Coronary artery (tissue), 2 donors: ENCODE measurements at places on chromosomes 5 and 9.

GRCh38 chr5:1001406-1002270 is 7.0 kb upstream of the NKD2 start:
- no peak for DNase-seq

- DNase-seq = no peak
These were observed 137.9 kb upstream of the GRHPR start for GRCh38 chr9:37284636-37285035.

DNA sequence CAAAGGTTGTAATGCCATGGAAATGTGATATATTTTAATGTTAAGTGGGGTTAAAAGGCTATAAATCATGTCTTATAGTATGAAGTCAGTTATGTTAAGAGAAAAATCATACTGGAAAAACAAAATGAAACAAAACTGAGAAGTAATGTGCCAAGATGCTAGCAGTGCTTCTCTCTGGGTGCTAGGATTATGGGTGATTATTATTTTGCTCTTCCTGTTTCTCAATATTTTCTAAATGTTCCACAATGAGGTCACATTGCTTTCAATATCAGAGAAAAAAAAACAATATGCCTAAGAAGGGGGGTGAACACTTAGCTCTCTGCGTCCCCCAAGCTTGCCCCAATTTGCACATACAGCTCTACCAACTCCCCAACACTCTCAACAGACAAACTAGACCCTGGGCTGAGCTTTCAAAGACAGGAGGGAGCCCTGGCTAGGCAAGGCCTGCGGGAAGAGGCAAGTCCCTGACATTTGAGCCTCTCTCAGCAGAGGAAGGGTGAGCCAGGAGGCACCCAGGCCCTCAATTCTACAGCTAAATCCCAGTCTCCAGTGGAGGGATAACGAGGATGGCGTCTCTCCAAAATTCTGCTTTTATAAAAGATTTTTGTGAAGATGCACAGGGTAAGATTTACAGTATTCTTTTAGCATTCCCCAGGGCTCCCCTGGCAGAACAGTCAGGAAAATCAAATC is 24.4 kb downstream of the WHRN start:
- no peak for DNase-seq

GRCh38 chr5:38138574-38138973 is 119.8 kb upstream of the EGFLAM start:
- no peak for DNase-seq

DNA sequence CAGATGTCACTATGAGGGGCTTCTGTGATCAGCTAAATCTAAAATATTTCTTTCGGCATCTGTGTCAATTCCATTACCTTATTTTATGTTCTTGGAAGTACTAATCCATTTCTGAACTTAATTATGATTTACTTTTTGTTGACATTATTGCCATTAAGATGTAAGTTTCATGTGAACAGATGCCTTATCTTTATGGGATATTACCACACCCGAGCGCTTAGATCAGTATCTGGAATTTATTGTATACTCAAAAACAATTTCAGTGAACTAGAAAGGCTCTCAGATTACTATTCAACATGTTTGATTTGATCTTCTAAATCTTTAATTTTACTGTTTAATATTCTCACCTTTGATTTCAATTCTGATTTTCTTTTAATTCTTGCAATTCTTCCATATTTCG is 567.7 kb upstream of the TLE4 start:
- no peak for DNase-seq

GRCh38 chr5:17018871-17019270 is 82.8 kb upstream of the MYO10 start:
- DNase-seq = no peak

- DNase-seq = no peak
These were observed 473.6 kb downstream of the KCTD16 start for GRCh38 chr5:144644317-144644716.

GRCh38 chr5:76524868-76525267 is 98.3 kb downstream of the F2RL2 start:
- DNase-seq = no peak

DNA sequence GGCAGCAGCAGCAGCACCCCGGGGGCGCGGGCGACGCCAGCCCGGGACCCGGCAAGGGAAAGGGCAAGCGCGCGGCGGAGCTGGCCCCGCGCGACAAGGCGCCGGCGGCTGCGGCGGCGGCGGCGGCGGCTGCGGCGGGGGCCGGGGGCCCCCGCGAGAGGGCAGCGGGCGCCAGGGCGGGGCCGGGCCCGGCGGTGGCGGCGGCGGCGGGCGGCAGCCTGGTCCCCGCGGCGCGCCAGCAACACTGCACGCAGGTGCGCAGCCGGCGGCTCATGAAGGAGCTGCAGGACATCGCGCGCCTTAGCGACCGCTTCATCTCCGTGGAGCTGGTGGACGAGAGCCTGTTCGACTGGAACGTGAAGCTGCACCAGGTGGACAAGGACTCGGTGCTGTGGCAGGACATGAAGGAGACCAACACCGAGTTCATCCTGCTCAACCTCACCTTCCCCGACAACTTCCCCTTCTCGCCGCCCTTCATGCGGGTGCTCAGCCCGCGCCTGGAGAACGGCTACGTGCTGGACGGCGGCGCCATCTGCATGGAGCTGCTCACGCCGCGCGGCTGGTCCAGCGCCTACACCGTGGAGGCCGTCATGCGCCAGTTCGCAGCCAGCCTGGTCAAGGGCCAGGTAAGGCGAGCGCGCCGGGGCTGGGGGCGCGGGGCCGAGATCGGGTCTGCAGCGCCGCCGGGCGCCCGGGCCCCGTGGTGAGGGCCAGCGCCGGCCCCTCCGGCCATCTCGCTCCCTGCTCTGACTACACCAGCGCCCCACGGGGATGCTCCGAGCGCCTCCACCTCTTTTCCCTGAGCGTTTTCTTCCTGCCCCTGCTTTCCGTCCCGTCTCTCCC is at the start of gene UBE2QL1:
Gene UBE2QL1, plus strand, starts transcription at position 238 of the 843 bp plus-strand sequence. Its CDS starts 35 bp downstream, at position 273.
- peak; percentile 57 for DNase-seq

DNA sequence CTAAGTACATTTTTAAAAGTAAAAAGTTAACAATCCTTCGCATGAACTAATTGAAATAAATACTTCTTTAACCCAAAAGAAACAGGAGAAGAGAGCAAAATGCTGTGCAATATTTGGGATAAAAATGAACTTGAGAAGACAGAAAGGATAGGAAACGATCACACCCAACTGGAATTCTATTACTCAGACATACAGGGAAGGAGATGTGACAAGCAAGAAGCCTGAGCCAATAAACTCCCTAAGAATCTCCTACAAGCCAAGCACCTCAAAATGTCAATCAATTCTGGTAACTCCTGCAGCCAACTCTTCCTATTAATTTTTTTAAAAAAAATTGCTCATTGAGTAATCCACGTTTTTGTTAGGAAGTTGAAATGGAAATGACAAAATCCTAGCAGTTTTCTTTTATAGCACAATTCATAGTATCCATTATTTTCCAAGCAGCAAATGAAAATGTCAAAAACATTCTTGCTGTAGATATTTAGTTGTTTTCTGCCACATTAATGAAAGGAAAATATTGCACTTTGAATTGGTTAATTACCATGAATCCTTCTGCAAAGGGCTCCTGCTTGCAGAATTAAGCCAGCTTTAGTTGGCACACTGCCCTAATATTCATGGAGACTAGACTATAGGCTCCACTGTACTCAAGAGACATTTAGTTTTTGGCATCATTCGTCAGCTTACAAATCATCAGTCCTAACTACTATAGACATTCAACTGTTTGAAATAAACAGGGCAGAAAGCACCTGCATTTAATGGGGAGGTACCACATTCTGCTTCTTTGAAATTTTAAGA is 89.0 kb downstream of the RFX3 start:
- DNase-seq = no peak

- no peak for DNase-seq
These were observed 23.2 kb upstream of the RARS1 start for GRCh38 chr5:168463081-168463480.

DNA sequence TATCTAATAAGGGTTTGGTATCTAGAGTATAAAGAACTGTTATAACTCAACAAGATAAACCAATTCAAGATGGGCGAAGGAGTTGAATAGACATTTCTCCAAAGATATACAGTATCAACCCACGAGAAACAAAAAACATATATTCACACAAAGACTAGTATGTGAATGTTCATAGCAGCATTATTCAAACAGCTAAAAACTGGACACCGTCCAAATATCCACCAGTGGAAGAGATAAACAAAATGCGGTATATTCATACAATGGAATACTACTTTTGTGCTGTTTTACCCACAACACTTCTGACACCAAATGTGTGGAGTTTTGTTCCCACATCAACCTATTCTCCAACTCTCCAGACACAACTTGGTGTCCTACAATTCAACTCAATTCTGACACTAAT is 33.1 kb downstream of the EGR1 start:
- DNase-seq = no peak

- DNase-seq = no peak
These were observed 5.9 kb downstream of the TEX10 start for GRCh38 chr9:100346836-100347235.

DNA sequence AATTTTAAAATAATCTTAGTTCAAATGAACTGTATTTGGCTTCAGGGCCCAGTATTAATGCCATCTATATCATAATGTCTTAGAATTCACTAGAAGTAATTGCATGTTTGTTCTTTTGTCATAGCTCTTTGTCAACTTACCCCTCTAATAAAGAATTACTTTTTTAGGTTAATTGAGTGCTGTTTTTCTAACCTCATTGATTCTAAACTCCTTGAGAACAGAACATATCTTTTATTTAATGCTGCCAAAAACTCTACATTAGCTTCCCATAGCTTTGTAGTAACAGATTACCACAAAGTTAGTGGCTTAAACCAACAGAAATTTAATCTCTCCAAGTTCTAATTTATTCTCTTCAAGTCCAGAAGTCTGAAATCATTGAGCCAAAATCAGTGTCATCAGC is 242.4 kb downstream of the LURAP1L start:
- DNase-seq = no peak

DNA sequence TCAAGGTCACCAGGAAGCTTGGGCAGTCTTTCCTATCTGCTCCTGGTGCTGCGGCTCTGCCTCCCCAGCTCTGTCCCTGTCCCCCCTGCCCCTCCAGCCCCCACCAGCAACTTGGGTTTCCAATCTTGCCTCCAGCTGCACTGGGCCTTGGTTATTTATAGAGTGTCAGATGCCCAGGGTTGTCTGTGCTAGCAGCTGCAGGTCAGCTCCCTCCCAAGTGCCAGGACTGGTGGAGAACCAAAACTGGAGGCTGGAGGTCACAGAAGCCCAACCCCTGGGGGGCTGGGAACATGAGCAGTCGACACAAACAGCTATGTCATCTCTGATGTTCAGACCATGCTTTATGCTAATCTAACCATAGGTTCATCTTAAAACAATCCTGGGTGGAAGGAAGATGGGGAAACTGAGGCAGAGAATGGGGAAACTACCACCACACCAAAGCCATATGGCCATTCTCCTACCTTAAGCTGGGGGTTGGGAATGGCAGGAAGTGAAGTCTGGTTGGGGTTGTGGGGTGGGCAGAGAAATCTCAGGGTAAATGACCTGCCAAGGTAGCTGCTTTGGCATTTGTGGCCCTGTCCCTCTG is 1.7 kb downstream of the TPM2 start:
- no peak for DNase-seq

- no peak for DNase-seq
These were observed 20.9 kb upstream of the CAMSAP1 start for GRCh38 chr9:135928074-135928730.

DNA sequence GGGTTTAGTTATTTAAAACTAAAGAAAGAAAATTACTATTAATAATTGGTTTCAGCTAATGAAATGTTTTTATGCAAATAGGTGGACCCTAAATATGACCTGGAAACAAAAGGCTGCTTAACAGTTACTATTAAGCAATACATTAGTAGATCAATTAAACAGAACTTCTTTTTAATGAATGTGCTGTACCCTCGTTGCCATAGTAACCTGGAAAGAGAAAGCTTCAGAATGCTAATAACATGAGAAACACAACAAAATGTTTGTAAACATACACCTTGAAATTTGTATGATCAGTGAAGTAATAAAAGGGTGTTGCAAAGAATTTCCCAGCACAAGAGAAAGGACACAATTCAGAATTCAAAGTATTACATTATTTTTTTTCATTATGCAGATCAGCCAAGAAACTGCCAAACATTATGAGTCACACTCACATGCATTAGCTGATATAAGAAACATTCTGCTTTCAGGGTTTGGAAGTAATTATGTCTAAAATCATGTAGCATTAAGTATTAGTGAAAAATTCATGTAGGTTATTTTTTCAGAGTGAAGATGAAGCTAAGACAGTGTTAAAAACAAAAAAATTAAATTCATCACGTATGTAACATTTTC is 348.3 kb downstream of the ISL1 start:
- no peak for DNase-seq

DNA sequence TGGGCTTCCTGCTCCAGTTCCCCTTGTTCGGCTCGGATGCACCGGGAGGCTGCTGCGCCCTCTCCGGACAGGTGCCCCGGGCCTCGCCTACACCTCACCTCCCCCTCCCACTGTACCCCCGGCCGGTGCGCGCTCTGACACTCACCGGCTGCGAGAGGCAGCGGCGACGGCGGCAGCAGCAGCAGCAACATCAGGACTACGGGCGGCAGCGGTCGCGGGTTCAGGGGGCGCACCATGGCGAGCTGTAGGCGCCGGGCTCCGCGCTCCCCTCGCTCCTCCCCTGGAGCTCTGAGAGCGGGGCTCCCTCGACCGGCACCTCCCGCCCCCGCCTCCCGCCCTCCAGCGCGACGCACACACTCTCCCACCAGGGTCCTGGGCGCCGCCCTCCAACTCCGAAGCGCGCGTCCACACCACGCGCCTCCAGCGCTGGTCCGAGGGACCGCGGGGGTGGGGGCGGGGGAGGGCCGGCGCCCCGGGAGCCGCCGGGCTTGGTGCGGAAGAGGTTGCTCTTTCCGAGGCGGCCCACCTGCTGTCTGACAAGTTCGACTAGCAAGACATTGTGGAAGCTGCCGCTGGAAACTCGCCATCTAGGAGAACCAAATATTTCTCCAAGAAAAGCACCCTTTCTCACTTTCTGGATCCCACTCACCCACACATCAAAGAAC is at the start of gene GFRA3:
Gene GFRA3, minus strand, starts transcription at position 433 of the 665 bp plus-strand sequence. Its CDS starts 197 bp downstream, at position 236.
- DNase-seq = no peak

DNA sequence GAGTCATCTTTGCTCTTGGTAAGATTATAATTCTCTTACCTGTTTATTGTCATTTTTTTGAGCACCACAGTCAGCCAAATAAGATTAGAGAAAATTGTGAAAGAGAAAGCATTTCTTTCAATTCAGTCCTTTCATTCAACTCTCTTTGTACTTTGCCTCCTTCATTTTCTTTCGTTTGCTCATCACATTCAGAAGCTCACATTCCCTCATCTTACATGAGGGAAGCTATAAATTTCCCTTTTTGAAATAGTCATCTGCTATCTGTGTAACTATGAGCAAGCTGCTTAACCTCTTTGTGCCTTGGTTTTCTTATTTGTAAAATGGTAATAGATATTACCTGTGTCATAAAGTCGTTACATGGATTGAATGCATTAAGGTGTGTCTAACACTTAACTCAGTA is 41.4 kb downstream of the PAM start:
- DNase-seq = no peak
